ENCODE measurements at places on chromosomes 4 and X. TPM values are rescaled to one million over a fixed set of nuclear protein-coding genes. Genes with fewer than 3 reads are reported as not detected.

- no peaks in the 10 kb centered on the region for H3K4me1 ChIP-seq
- H3K27ac ChIP-seq: no peak overlapping the region
- no peaks in the 10 kb centered on the region for H3K27me3 ChIP-seq
- H3K36me3 ChIP-seq: no peaks in the 10 kb centered on the region
- no peak for DNase-seq
Observed at GRCh38 chr4:186915816-186916215, 192.2 kb upstream of the FAT1 start.

DNA sequence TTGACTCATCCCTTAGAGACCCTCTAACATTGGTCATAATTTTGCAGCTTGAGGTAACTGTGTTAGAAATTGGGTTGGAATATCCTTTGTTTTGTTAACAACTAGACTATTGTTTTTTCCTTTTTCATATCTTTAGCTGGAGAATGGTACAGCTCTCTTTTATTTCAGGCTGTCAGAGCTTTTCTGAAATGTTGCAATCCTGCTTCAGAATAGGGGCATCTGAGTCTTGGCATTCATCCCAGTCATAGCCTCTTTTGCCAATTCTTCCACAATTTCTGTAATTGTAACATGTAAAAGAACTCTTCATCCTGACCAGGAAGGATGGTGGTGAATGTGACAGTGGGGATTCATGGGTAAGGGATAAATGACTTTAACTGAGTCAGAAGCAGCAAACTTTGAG is 128.7 kb downstream of the FHIP1A start:
- peaks cover 4% of the 10 kb centered on the region for H3K36me3 ChIP-seq
- H3K27ac ChIP-seq: no peak overlapping the region
- H3K27me3 ChIP-seq: no peaks in the 10 kb centered on the region
- H3K4me3 ChIP-seq: no peak overlapping the region
- DNase-seq: no peak

GRCh38 chrX:7709845-7710244 is 133.1 kb upstream of the VCX start:
- no peak overlapping the region for H3K4me3 ChIP-seq
- H3K36me3 ChIP-seq: no peaks in the 10 kb centered on the region
- H3K27me3 ChIP-seq: no peaks in the 10 kb centered on the region

DNA sequence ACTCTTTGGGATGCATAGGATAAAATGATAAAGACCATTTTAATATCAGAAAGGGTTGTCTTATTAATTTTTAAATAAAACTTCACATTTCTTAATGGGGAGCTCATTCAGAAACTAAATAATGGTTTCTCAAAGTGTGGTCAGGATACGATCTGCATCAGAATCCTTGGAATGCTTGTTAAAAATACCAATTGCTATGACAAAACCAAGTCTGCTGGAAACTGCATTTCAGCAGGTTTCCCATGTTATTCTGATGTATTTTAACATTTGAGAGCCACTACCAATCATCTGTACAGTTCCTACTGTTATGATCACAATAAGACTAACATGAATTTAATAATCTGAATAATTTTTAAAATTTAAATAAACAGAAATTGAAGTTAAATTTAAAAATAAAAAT is 115.1 kb downstream of the SOWAHB start:
- H3K27ac ChIP-seq: no peak overlapping the region
- DNase-seq: no peak
- peaks cover 36% of the 10 kb centered on the region for H3K36me3 ChIP-seq
- H3K4me1 ChIP-seq: peaks cover 6% of the 10 kb centered on the region
- H3K27me3 ChIP-seq: no peaks in the 10 kb centered on the region
- H3K4me3 ChIP-seq: no peak overlapping the region

GRCh38 chr4:17447675-17448298 is 64.1 kb downstream of the QDPR start:
- DNase-seq: peak; percentile 26
- no peak overlapping the region for H3K4me3 ChIP-seq
- H3K36me3 ChIP-seq: no peaks in the 10 kb centered on the region
- no peaks in the 10 kb centered on the region for H3K4me1 ChIP-seq
- H3K27me3 ChIP-seq: peaks cover 2% of the 10 kb centered on the region

DNA sequence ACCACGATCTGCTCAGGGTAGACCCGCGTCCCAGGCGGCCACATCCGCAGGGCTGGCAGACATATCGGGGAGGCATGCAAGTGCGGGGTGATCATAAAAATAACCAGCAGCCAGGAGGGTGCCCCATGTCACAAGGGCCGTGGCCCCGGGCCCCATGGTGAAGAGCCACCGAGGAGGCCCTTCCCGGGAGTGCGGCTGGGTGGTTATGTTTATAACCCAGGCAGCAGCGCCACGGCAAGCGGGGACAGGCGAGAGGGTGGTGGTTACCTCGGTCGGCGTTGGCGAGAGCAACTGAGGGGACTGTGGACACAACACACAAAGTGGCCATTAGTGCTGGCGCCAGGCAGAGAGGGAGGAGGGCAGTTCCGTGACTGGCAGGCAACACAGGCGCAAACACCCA is 92.7 kb upstream of the AFAP1 start:
- H3K27me3 ChIP-seq: peaks cover 3% of the 10 kb centered on the region
- no peak overlapping the region for H3K4me3 ChIP-seq

PCDH7 gene
- 17.2 TPM for total RNA-seq

CWH43 gene
- total RNA-seq: not detected

PRR32 gene
- total RNA-seq: not detected
